ENCODE measurements at places on chromosomes 4 and X.

- no peak for DNase-seq
These were observed 26.7 kb downstream of the TMEM192 start for GRCh38 chr4:165085946-165086345.

GRCh38 chr4:152843481-152844090 is 63.8 kb downstream of the ARFIP1 start:
- DNase-seq, result no peak

- no peak for DNase-seq
These were observed 195.8 kb downstream of the MAML3 start for GRCh38 chr4:139957986-139958738.

DNA sequence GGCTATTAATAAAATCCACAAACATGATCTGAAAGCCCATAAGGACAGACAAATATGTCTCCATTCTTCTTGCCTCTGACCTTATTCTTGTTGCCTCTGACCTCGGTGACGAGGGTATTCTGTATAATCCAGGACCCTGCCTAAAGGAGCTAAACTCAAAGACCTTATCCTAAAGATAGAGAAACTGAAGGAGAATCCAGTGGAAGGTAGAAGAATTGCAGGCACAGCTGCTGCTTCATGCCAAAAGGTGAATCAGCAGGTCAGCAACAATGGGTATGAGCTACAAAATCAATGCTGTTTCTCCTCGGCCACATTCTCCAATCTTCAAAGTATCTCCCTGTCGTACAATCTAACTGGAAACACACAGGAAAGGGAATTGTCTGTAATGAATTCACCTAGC is 71.4 kb downstream of the INTS6L start:
- no peak for DNase-seq

GRCh38 chr4:107896158-107896645 is 35.1 kb upstream of the CYP2U1 start:
- DNase-seq, result no peak

DNA sequence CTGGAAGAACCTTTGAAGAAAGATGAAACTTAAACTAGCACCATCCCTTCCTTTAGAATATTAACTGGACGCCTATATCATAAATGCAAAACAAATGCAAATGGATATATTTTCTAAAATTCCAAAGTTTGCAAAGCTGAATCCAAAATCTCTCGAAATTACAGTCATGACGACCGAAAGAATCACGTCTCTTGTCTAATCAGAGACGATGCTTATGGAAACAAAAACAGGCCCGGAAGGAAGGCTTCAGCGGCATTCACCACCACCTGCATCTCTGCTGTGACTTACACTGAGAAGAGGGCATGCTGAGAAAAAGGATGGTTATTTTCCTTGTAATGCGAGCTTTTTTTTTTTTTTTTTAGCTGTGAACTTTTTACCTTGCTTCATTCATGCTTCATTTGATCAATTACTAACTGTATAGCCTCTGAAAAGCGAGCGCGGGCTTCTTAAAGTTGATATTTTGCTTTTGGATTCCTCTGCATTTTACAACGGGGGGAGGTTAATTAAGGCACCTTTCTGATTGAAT is 209.3 kb downstream of the SOWAHB start:
- no peak for DNase-seq

DNA sequence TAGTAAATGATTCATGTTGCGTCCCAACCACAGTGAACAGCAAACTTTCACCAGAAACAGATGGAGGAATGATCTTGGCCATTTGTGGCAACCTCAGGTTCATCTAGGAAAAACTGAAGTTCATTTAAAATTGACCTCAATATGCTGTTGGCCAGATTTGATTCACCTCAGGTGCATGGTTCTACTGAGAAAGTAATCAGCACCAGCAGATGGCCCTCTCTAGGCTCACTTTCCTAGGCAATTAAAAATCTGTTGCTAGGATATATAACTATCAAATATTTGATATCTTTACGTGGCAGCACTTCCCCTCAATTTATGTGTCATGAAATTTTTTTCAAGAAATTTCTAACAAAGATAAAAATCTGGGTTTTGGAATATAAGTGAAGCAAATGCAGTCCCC is 344.7 kb downstream of the GALNTL6 start:
- DNase-seq, result no peak

DNA sequence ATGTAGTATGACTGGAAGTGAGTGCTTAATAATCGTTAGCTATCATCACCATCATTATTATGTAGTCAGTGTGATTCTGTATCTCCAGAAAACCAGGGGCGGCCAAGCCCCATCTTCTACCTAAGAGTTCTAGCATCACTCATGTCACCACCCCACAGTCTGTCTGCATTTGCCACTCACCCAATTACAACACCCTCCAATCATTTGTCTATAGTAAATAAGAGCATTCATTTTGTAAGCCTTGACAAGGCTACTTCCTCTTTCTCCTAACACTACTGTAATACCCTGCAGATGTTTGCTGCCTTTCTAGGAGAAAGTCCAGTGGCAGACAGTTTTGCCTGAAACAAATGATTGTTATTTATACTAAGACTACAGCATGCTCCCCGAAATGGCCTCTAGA is 15.8 kb upstream of the IL21 start:
- no peak for DNase-seq

GRCh38 chr4:139655116-139655515 is 10.5 kb upstream of the MGST2 start:
- no peak for DNase-seq

DNA sequence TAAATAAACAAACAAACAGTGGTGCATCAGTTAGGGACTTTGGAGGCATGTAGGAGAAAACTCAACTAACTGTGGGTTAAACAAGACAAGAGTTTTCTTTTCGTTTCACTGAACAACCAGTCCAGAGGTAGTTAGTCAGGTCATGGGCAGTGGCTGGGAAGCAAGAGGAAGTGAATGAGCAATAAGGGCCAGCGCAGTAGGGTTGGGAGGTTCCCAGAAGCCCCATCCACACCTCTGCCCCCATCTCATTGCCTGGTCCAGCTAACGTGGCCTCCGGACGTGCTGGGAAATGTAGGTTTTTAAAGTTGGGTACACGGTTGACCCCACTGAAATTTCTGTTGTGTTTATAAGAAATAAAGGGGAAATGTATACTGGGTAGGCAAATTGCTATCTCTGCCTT is 8.7 kb downstream of the GLOD5 start:
- no peak for DNase-seq

DNA sequence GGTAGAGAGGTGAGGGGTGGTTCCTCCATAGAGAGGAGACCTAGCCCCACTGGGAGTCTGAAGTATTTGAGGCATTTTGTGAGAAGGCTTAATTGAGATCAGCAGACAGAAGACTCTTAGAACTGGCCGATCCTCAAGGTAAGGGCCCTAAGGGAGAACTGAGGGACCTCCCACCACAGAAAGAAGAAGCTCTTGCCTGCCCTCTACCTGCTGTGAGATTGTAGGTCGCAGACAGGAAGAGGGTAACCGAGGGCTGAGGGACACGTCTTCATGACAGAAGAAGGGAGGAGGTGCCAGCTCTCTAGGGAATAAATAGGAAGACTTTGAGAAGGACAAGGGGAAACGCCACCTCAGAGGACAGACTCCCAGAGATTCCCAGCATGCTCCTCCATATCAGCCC is 24.1 kb upstream of the MAGEC1 start:
- no peak for DNase-seq

GRCh38 chr4:86586160-86586572 is 7.9 kb upstream of the PTPN13 start:
- no peak for DNase-seq

DNA sequence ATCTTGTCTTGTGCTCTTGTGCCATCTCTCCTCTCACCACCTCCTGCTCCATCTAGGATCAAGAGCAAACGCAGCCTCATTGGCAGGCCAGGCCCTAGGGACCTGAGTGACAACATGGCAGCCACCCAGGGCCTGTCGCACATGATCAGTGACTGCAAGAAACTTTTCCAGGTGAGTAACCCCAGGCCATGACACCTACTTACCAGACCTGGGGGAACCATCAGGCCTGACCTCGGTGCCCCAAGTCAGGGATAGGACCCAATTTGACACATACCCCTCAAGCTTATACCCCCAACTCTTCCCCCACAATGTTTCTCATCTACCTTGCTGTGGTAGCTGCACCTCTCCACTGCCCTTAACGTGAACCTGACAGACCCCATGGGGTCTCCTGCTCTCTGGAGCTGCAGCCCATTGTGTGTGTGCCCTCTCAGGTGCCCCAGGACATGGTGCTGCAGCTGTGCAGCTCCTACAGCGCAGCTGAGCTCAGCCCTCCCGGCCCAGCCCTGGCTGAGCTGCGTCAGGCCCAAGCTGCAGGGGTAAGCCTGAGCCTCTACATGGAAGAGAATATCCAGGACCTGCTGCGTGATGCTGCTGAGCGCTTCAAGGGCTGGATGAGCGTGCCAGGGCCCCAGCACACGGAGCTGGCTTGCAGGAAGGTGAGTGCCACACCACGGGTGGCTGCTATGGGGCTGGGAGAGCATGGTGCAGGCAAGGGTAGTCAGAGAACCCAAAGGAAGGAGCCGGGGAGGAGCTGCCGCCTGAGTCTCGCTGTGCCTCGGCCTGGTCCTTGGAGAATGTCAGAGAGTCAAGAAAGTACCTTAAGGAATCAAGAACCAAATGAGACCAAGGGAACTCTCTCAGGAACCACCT is 74.8 kb downstream of the STARD8 start:
- DNase-seq, result no peak

DNA sequence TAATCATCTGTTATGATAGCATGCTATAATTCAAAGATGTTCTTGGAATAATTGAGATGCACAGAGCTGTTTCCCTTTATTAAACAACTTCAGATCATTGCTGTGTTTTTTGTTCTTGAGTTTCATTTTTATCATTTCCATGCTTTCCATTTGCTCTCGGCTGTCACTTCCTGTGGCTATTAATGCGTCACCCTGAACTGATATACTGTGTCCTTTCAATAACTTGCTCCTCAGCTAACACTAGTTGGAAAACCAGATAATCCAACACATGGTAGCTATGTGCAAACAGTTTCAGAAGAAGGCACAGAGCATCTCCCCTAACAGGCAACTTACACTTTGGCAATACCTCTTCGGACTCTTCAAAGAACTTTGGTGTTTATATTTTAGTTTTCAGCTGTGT is 376.0 kb downstream of the GBA3 start:
- DNase-seq, result no peak

DNA sequence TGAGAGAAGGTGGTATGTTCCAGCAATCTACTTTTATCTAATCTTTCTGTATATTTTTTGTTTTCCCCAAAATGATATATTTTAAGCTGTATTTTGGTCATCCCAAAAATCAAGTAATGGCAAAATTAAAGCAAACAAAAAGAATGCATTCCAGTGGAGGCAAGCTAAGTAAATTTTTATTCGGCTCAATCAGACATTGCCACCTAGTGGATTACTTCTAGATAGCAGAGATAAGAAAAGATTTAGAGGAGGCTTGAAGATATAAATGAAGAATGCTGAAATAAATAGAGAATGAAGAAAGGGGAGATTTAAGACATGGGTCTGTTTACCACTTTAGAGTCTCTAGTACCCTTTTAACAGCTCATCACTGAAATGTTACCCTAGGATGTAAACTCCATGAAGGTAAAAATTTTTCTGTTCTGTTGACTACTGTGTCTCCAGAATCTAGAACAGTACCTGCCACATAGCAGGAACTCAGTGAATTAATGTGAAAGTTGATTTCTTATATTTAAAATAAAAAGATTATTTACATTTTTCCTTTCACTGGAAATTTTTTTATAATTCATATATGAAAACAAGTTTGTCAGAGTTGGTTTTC is 110.9 kb upstream of the ANK2 start:
- DNase-seq, result no peak

- no peak for DNase-seq
These were observed 2.9 kb downstream of the PAK3 start for GRCh38 chrX:111098874-111099273.

DNA sequence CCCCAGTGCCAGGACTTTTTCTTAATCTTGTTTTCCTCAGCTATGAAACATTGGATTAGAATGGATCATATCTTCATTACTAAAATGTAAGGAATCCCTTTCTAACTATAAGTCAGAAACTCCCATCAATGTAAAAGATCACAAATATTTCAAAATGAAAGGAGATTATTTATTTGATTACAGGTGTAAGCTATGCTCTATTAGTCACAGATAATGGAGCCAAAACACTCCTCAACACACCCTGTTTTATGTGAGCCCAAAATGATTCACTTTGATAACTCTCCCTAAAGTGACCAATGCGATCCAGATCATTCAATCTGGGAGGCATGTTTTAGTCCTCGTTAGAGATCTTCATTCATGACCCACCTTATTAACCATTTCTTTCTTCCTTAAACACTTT is 566.7 kb upstream of the TENM3 start:
- DNase-seq, result no peak

GRCh38 chr4:181819946-181820345 is 423.3 kb upstream of the TENM3 start:
- DNase-seq, result no peak

GRCh38 chr4:78865451-78865850 is 73.8 kb downstream of the PAQR3 start:
- no peak for DNase-seq

DNA sequence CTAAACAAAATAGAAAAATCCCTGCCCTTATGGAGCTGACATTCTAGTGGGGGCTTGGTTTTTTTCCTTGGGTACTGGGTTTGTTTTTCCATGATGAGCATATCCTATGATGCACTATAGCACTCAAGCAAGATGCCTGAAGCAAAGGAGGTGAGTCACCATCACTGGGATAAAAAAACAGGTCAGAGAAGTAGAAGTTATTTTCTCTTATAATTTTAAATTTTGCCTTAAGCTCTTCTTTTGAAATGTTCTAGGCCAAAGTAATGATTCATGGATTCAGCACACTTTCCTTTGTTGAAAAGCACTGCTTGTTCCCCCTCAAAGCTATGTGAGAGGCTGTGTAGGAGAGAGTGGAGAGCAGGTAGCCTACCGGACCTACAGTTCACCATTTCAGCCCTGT is 15.2 kb upstream of the CXCL2 start:
- DNase-seq, result no peak

- no peak for DNase-seq
These were observed 35.3 kb downstream of the FRMD7 start for GRCh38 chrX:132092439-132093065.

- no peak for DNase-seq
These were observed 48.9 kb downstream of the MND1 start for GRCh38 chr4:153393397-153393796.

DNA sequence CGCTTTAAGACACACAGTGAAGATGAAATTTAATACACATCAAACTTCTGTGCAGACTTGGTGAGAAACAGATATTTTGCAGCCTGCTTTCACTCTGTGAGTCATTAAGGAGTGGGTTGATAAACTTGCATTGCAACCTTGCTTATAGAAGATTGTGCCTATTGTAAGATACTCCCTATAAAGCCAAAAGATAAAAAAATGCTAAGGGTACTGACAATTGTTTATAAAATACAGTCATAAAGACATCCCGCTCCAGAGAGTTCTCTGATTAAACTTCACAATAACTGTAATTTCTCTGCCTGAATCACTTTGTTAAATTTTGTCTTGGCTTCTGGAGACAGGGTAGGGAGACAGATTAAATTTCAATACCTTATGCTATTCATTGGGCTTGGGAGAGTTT is 49.1 kb downstream of the GALNT7 start:
- no peak for DNase-seq

GRCh38 chr4:149403081-149403480 is 412.6 kb downstream of the IQCM start:
- no peak for DNase-seq

Measured in NCI-H187 treated with DMSO at 0.1 percent for 48 hours (cell line).